ENCODE measurements at places on chromosomes 4 and X.

DNA sequence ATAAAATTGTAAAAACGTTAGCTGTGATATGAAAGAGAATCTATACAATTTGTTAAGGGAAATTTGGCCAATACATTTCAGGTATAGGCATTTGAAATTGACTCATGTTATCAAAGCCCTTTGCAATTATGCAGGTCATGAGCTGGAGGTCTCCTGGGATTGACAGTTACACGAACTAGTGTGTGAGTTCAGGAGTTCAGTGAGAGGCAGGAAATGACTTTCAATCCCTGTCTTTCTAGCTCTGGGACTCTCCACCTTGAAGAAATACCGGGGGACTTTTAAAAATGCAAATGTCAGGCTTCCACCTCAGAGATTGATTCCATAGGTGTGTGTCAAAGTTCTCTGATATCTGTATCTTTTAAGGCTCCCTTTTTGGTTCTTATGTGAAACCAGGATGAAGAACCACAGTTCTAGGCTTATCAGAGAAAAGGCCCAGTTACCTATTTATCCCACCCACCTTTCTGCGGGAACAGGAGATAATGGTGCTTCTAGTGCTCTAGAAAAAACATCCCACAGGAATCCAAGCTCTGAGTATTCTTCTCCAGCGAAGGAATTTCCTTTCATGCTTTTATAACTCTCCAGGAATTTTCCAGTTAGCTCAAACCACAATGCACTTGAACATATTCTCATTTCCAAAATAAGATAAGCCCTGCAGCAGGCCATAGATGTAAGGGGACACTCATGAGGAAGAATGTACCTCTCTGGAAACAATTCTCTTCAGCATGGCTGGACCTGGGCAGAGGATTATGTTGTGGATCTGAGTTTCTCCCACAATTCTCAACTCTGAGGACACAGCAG lies 501.0 kb downstream of the IDS start:
- DNase-seq: no peak

DNA sequence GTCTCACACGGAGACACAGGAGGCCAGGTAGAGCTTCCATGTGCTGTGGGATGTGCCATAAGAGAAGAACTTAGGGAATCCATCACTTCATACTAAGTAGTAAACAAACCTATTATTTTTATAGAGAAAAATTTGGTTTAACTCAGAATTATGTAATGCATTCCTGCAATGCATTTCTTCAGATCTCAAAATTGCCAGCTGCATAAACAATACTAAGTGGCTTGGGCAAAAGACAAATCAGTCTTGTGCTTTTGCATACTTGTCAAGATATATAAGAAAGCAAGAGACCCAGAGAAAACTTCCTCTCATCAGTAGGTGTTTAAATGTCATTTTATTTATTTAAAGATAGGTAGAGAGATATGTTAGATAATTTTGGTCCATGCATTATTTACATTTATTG lies 382.1 kb upstream of the CTSO start:
- DNase-seq: no peak

DNA sequence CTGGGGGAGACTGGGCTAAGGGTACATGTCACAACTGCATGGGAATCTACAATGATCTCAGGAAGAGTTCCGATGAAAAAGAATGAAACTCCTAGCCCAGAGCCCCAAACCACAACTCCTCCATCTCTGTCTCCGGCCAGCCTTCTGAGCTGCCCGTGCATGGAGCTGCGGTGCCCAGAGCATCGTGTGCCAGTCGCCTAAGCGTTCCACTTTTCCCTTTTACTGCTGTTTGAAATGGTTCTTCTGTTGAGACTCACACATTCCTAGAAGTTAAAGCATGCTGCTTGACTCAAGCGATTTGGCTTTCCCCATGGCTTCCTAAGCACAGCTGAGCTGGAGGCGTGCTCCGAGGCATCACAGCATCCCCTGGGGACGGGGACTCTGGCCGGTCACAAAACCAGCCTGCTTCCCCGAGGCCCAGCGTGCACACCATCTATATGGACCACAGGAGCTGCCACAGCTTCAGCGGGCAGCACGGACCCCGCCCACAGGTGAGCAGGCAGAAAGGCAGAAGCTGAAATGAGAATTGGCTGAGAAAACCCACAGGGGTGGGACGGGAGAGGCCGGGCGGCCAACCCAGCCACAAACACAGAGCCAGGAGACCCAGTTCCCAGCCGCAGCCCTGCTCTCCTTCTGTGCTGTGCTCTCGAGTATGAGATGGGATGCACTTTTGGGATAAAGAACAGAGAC lies 5.0 kb downstream of the CCNQ start:
- DNase-seq: no peak

DNA sequence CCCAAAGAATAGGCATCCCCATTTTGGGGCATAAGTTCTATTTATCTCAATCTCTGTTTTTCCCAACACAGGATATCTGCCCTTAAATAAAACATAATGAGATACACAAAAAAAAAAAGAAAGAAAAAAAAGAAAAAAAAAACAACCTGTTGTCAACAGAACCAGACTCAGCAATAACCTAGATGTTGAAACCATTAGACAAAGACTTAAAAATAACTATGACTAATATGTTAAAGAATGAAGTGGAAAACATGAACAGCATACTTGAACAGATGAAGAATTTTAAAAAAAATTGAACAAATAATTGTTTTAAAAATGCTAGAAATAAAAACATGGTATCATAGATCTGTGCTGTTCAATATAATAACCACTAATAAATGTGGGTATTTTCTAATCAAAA lies 93.4 kb upstream of the RXFP1 start:
- DNase-seq: no peak

DNA sequence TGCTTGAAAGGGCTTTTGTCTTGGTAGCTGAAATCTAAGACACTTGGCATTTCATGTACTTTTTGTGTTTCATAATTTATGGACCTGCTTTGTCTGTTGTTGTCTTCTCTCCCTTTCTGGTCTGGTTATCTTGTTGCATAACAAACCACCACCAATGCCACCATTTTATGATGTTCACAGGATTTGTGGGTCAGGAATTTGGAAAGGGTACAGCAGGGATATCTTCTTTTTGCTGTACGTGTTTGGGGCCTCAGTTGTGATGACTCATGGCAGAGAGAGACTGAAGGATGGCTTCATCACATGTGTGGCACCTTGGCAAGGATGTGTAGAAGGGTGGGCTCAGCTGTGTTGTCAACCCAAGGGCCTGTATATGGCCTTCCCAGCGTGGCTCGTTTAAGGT lies 35.2 kb downstream of the KDM6A start:
- no peak for DNase-seq

DNA sequence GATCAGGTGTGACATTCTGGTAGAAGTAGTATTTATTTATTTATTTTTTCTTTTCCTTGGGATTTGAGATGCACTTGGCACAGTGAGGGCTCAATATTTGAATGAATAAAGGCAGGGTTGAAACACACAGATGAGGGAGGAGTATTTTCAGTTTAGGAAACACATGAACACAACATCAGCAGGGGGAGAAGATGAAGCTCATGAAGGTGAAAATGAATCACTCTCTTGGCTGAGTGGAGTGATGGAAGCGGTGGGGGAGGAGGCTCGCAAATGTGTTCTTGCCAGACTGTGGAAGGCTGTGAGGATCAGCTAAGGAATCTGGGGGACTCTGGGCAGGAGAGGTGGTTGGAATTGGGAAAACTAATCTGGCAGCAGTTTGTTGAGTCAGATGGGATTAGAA lies 55.3 kb downstream of the ARHGAP10 start:
- no peak for DNase-seq

GRCh38 chr4:128449251-128449650 lies 161.6 kb upstream of the PGRMC2 start:
- no peak for DNase-seq

DNA sequence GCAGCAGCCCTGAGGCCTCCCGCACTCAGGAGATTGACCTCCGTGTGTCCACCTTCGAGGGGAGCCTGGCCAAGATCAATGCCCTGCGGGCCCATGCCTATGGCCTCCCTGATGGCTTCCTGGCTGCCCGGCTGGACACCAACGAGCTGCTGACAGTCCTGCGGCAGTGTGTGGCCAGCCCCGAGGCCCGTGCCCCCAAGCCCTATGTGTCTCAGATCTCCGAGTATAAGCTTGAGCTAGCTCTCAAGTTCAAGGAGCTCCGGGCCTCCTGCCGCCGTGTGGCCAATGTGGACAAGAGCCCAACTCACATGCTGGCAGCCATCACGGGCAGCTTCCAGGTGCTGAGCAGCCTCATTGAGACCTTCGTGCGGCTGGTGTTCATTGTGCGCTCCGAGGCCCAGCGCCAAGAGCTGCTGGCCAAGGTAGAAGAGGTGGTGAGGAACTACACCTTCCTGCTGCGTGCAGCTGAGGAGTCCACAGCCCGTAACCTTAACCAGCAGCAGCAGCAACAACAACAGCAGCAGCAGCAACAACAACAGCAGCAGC lies 25.5 kb upstream of the PRPS1 start:
- DNase-seq: no peak

DNA sequence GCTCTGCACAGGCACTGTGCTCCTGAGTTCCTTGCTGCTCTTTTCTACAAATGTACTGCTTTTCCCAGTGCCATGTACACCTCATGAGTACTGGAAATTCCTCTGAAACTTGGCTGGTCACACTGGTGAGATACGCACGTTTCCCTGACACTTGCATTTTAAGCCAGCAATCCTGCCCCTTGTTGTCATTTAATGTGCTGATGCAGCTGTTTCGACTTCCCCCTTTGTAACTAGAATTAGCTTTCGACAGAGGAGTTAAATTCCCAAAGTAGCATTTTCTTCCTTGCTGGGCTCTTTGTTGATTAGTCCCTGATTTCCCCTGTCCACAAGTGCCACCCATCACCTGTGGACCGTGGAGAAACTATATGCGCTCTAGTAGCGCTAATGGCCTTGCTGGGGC lies 77.5 kb downstream of the IQCM start:
- no peak for DNase-seq

DNA sequence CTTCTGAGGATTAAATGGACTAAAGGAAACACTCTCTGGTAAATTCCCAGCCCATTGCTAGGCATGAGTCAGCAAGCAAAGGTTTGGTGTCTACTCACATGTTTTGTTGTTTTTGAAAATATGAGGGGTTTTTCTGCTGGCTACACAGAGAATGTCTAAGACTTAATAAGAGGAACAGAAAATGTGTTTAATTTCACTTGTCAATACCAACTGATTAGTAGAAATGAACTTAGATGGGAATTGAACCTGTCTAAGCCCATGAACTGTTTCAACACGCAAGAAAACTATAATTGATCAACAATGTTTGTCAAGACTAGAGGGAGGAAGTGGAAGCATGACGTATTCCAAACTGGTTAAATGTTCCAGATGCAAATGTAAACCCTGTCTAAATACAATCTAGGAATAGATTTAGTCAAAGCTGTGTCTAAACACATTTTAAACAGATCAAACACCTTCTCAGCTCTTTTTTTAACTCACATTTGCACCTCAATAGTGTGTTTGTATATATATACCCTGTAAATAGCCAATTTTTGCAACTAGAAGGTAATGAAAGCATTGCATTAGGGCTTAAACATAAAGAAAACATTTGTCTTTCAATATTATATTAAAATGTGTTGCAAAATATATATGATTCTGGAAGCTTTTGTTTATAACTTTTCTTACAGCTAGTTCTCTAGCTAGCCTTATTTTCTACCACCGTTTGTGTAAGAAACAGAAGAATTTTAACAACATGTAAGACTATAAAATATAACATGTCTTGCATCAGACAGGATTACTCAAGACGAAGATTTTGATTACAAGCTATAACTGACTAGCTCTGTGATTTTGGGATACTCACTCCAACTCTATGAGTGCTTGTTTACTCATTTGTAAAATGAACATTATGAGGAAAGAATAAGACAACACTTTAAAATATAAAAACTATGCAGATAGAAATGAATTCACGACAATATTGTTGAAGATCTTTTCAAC lies 607.8 kb downstream of the FSTL5 start:
- DNase-seq: no peak

- no peak for DNase-seq
Measured at GRCh38 chr4:94979621-94980020, 221.9 kb downstream of the BMPR1B start.

DNA sequence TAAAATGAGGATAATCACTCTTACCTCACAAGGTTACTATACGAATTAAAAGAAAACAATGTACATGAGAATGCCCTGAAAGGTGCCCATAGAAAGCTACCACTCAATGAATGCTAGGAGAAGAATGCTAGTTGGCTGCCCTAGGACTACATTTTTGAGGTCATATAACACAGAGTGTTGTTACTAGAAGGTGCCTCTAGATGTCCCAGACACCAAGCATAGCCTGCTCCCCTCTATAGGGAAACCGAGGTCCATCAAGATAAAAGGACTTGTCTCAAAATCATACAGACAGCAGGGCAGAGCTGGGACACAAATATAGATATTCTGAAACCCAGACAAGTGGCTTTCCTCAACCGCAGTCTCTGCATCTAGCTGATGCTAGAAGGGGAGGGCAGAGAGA lies 147.0 kb upstream of the ARHGEF9 start:
- no peak for DNase-seq

GRCh38 chr4:90349636-90350035 lies 222.4 kb downstream of the CCSER1 start:
- no peak for DNase-seq

DNA sequence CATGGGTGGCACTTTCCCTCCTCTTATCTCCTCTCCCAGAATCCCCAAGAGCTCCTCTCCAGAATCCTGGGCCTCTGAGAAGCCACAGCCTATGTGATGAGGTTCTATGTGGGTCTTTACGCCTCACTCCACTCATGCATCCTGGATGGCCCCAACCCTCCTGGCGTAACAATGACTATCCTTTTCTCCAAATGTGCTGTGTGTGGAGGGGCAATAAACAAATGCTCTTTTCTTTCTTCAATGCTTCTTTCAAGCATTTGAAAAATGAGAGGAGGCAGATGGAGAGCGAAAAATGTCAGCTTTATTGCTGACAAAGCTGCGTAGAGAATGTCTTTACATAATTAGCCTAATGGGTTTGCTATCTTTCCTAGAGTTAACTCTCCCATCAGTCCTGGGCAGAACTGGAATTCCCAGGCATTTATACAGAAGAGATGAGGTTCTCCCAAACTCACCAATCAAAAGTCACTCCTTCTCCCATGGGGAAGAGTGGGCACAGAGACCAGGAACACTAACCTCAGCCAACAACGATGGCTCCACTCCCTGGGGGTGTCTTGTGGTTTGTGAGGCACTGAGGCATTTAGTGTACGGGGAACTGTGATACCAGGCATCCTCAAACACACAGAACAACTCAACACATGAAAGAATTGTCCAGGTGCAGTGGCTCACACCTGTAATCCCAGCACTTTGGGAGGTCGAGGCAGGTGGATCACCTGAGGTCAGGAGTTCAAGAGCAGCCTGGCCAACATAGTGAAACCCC lies 118.9 kb upstream of the SLC34A2 start:
- DNase-seq: no peak

- no peak for DNase-seq
Measured at GRCh38 chr4:40190019-40190418, 6.8 kb upstream of the RHOH start.

DNA sequence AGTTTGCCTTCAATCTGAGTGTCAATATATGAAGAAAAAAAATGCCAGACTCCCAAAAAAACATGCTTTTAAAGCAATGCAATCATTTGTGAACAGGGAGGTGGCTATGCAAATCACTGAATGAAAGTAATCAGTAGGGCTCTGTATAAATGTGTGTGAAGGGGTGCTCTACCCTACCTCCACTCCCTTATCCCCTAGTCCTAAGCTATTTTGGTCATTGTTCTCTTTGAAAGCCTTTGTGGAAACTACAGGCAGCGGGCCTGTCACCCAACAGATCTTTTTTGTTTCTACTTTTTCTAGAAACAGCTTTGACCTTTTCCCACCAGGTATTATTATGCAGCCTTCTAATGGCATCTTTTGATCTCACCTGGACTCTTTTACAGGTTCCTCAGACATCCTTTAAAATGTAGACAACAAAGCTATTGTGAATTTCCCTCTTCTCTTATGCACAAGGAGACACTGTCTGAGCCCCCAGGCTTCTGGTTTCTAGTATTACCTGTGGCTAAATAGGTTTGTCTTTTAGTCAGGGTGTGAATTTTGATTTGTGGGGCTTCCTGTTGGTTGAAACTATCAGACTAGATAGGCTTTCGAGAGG lies 9.2 kb downstream of the BOD1L1 start:
- no peak for DNase-seq
